ENCODE measurements at places on chromosomes 4 and X.

- no peak for DNase-seq
Observed at GRCh38 chr4:108181704-108182103, 13.0 kb upstream of the LEF1 start.

- DNase-seq: no peak
Observed at GRCh38 chr4:22625311-22625710, 67.4 kb upstream of the GBA3 start.

DNA sequence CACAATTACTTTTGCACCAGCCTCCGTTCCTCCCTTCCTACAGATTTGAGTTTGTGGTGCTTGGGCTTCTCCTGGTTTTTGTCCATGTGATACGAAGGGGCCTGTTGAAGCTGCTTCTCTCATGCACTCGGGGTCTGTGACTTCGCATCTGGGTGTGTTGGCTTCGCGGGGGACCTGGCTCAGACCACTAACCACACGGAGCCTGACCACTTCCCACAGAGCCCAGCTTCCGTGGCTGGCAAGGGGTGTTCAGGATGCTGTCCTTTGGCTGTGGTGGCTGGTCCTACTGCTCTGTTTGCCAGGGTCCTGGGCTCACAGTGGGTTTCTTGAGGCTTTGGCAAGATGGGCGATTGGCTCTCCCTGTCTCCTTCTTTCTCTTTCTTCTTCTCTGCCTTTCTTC is 19.8 kb upstream of the XG start:
- DNase-seq: no peak

DNA sequence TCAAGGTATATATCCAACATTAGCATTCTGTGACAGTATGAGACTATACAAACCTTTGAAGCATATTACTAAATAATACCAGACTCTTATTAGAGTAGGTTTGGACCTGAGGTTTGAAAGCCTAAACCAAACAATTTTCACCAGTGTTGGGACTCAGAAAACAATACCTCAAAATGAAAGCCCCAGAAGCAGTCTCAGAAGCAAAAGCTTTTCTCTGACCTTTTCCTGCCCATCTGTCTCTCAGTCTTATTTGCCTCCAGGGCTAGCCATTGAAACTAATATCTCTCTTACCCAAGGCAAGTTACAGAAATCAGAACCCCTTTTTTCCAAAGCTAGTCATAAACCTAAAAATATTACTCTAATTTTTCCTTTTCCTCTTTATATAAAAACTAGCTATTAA is 163.3 kb downstream of the PTCHD1 start:
- no peak for DNase-seq

GRCh38 chr4:184156163-184156920 is 61.3 kb downstream of the ENPP6 start:
- no peak for DNase-seq

DNA sequence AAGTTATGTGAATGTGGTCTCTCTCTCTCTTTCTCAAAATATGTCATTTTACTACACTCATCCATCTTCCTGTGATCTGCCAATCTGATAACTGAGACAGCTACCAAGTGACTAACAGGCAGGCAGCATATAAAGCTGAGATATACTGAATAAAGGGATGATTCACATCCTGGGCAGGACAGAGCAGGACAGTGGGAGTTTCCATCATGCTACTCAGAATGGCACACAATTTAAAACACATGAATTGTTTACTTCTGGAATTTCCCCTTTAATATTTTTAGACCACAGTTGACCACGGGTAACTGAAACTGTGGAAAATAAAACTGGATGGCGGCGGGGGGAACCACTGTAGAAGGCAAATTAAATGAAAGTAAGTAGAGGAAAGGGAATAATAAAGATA is 58.6 kb upstream of the DCTD start:
- no peak for DNase-seq

DNA sequence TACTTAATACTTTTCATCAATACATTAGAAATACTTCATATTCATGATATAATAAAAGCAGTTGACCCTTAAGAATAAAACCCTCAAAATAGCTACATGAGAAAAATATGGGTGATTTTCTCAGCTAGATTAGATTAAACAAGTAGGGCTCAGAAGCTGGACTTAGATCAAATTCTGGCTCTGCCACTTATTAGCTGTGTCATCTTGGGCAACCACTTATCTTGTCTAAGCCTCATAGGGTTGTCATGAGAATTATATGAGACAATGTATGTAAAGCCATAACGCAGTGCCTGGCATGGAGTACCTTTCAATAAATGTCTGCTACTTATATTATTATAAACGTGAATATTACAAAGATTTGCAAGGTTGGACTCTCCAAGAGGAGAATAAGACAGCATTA is 84.3 kb upstream of the PGRMC2 start:
- DNase-seq: no peak

- no peak for DNase-seq
Observed at GRCh38 chr4:149055624-149056023, 613.4 kb upstream of the NR3C2 start.

DNA sequence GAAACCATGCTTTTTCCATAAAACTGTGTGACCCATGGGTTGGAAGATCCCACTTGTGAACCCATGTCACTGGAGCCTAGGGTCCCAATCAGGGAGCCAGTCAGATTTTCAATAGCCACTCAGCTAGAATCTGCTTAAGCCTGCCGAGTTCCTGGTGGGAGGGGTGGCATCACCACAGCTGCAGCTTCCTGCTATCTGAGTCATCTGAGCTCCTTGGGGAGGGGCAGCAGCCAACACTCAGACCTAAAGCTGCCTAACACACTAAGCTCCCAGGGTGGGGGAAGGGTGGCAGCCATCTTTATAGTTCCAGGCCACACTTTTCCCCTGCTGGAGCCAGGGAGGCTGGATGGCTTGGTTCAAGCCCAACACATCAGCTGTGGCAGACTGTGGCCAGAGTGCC is 350.1 kb downstream of the C4orf33 start:
- no peak for DNase-seq

GRCh38 chr4:128449251-128449650 is 161.6 kb upstream of the PGRMC2 start:
- no peak for DNase-seq

- DNase-seq: no peak
Observed at GRCh38 chr4:106160560-106160959, 155.4 kb downstream of the TBCK start.

DNA sequence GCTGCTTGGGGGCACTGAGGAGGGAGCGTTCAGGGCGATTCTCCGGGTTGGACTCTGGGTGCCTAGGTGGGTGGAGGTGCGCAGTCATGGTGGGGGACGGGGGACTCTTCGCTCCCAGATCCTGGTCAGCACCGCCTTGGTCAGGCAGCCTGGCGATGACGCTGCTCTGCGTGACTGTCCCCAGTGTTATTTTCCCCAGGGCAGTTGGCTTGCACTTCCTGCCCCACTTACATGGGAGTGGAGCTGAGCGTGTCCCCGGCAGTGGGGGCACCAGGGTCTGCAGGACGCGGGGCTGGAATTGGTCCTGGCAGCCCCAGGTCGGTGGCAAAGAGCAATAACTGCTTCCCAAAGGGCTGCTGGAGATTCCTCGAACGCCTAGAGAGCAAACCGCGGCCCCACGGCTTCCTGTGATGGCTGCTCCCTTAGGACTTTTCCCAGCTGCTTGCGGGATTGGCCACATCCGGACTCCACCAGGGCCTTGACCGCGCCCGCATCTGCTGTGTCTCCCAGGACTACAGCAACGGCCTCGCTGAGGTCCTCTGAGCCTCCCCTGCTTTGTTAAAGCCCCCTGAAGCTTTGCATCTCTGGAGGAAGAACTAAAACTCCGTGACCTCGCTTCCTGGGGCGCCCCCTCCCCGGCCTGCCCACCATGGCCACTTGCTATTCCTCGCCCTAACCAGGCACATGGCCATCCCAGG is 35.3 kb upstream of the GPR78 start:
- no peak for DNase-seq

GRCh38 chr4:114012749-114013148 is 33.3 kb upstream of the ARSJ start:
- no peak for DNase-seq

DNA sequence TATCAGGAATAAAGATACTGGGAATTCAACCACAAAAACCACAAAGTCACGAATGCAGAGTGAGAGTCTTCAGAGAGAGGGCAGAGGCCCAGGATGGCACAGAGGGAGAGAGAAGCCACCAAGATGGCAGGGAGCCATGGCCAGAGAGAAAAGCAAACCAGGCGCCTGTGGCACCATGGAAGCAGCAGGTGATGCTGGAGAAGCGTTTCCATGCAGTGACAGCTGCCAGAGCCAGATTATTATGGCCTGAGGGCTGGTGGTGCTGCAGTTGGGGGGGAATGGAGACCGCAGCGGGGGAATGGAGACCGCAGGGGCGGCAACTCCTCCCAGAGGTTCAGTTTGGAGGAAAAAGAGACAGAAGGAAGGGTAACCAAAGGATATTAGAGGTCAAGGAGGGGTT is 5.8 kb downstream of the TAFAZZIN start:
- DNase-seq: no peak

GRCh38 chrX:9430346-9430921 is 34.4 kb upstream of the TBL1X start:
- DNase-seq: no peak

DNA sequence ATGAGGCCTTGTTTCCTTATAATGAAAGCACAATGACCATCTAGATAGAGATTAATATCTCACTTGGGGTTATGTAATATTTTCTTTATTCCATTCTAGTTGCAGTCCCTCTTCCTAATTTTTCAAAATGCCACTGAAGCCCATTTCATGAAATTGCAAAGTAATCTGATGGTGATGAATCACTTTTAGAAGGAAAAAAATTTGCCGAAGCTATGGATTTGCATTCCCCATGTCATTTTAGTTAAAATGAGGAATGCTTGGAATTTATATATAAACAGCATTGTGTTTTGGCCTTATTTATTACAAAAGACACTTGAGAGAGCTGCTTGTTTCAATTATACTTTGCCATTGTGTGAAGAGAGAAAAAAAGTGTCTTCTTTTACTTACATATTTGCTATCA is 241.7 kb upstream of the TEX13A start:
- DNase-seq: no peak

GRCh38 chr4:83785891-83786290 is 250.0 kb downstream of the GPAT3 start:
- no peak for DNase-seq

GRCh38 chr4:90219822-90220221 is 92.6 kb downstream of the CCSER1 start:
- no peak for DNase-seq

DNA sequence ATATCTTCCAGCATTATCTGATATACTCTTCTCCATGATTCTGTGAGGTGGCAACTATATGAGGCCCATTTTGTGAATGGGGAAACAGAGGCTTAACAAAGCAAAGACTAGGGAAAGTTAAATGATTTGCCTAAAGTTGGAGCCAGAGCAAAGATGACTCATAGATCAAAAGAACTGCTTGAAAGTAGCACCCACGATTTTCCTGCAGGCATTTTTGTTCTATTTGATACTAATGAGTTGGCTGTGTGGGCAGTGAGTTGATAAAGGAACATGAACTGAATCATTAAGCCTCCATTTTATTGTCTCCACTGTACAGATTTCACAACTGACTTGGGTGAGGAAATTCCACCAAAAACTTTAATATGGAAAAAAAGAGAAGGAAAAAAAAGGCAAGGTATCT is 138.9 kb upstream of the IGFBP7 start:
- no peak for DNase-seq

- no peak for DNase-seq
Observed at GRCh38 chr4:40348000-40348399, 12.9 kb downstream of the CHRNA9 start.

DNA sequence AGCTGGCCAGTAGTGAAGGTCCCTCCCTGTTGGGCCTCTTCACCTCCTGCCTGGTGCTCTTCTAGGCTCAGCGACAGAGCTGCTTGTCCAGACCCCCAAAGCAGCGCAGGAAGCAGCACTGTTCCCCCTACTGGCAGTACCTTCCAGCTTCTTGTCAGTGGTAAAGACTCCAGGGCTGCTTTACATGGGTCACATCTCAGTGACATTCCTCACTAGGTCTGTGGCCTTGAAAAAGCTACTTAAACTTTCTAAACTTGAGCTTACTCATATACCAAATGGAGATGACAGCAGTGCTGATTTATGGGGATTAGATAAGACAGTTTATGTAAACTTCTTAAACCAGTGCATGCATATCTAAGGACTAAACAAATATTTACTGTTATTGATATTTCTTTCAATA is 117.3 kb downstream of the FAT4 start:
- DNase-seq: no peak

DNA sequence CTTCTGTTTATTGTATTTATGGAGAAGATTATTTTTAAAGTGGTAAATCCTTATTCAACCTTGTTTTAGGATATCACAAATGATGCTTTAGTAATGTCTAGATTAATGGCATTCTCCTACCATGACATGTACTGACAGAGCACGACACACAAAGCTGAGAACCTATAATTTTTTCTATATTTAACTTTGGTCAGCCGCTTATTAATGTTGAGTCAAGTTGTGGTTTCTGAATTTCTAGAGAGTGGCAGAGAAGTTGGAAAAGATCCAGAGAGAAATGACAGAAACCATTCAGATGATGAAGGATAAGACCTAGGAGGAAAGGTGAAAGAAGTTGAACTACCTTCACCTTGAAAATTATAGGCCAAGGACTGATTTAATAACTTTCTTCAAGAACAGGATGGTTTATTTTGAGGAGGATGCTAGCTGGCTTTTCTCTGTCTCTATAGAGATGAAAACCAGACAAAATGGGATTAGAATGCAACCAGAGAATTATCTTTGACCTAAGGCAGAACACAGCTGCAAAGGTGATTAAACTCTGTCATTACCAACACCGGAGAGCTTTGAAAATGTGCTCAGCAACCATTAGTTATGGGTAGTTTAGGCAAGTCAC is 62.6 kb upstream of the TSPAN5 start:
- DNase-seq: no peak

DNA sequence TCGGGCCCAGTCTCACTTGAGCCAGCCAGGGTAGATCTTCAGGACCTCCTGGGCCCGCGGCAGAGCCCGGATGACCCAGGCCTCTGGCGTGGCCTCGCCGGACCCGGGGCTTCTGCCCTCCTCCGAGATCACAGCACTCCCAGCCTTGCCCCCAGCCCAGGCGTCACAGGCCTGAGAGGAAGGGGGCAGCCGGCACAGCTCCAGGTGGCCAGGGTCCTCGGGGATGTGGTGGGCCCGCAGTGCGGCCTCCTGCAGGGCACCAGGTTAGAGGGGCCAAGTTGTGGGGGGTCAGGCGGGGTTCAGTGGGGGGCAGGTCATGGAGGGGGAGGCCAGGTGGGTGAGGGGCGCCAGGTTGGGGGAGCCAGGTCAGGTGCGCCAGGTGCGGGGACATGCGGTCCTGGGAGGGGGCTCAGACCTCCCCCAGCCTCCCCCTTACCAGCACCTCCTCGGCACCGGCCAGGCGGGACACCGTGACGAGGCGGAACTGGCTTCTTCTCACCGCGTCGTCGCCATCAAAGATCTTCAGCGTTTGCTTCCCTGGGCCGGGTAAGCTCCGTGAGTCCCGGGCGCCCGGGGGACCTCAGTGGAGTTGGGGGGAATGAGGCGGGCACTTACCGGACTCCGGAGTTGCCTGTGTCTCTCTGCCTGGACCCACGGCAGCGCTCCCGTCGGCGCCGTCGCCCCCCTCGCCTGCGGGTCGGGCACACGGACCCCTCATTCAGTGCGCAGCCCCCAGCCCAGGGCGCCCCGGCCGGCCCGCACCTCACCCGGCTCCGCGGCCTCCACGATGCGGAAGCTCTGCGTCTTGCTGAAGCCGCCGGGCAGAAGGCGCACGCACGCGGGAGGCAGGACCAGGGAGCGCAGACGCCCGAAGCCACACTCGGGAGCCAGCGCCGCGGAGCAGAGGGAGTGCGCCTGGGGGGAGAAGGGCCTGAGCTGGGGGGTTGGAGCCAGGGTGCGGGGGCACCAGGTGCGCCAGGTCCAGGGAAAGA is 6.0 kb downstream of the DGKQ start:
- DNase-seq: no peak

GRCh38 chr4:155552180-155552579 is 114.5 kb upstream of the GUCY1A1 start:
- DNase-seq: no peak
